Myocyte (in vitro differentiated cells): ENCODE measurements at places on chromosomes 16 and 17.

GRCh38 chr16:19292186-19292585 lies 6.7 kb downstream of the CLEC19A start:
- no peak for DNase-seq

DNA sequence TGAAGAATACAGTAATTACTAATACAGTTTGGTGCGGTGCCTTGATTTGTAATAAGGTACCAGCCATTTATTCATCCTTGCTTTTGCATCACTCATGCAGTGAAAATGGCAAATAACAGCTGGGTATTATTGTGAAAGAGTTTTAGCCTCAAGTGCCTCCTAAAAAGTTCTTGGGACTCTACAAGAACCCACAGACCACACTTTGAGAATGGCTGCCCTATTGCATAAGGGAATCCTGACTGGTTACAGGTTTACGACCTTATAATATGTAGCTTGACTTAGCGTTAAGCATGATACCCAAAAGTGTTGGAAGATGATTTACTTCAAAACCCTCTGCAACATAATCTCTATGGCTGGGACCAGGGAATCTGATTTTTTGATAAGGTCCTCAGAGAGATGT lies 4.2 kb downstream of the MYH13 start:
- no peak for DNase-seq

GRCh38 chr17:19312406-19312805 lies 50.1 kb downstream of the B9D1 start:
- DNase-seq, result no peak

GRCh38 chr17:19753661-19754463 lies 5.8 kb upstream of the ALDH3A1 start:
- peak; percentile 73 for DNase-seq

- DNase-seq, result no peak
Observed at GRCh38 chr16:65657556-65657955, 535.7 kb upstream of the CDH11 start.
